Posterior cingulate gyrus (tissue), 11 donors: ENCODE measurements at places on chromosomes 7 and 10.

DNA sequence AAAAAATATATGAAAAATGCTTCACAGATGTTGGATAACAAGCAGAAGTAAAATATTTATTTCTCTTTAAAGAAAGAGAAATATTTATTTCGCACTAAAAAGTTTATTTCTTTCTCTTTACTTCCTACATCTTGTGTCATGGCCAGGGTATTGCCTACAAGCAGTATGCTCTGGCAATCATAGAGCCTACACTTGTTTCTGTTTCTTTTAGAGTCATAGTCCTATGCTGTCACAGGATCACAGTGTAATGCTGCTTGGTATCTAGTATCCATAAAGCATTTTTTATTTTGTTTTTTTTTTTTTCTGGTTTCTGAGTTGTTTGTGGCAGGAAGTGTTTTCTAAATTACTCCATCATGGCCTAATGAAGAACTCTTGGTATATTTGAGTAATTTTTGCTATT is 116.0 kb downstream of the ATRNL1 start:
- DNase-seq = no peak

DNA sequence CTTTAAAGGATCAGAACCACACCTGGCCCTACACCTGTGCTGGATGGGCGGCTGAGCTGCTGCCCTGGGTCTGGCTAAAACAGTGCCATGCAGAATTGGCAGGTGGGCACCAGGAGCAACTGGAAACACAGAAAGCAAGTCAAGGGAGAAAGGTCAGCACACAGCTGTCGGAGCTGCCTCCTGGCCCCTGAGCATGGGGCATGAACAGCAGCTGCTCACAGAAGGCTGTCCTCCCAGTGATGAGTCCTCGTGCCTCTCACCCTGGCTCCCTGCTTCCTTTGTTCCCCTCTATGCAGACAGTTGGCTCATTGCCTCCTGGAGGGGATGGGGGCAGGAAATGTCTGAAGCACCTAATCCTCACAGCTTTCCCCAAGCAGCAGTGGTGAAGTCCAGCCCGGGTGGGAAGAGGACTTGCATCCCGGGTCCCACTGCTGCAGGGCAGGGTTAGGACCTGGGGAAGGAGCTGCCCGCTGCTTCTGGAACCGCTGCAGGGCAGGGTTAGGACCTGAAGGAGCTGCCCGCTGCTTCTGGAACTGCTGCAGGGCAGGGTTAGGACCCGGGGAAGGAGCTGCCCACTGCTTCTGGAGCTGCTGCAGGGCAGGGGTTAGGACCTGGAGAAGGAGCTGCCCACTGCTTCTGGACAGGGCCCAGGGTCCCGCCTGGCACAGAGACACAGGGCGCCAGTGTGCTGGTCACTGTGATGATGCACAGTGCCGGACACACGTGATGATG is 37.3 kb downstream of the VIPR2 start:
- DNase-seq = peak; percentile 77

- DNase-seq = no peak
Measured at GRCh38 chr7:132255115-132255797, 321.0 kb downstream of the PLXNA4 start.

- DNase-seq = no peak
Measured at GRCh38 chr10:84059526-84059925, 79.8 kb upstream of the GHITM start.

DNA sequence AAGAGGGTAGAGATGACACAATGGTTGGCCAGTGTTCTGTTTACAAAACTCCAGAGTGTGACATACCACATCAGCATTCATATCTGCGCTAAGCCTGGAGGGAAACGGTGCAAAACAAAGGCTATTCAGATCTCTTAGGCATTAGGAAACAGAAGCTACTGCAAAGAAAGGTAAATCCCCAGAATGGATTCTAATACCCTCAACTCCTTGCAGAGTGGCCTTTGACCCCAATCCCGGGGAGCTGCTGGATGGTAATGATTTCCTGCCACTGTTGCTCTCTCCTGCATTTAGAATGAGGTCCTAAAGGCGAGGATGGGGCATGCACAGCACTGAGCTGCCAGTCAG is 65.2 kb downstream of the AOAH start:
- no peak for DNase-seq

DNA sequence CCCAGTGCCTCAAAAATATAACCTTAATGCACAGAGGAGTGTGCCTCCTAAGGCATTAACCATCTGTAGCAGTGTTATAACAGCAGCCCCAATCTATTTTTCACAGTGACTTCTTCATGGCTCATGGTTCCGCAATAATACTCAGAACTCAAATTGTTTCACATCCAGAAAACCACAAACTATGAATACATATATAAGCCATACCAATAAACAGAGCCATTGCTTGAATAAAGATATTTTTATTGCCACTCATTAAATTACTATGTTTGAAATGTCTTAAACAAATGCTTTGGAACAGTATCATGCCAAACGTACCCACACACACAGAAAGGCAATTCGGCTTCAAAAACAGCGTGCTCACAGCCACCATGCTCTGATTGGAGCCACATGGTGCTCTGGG is 629.3 kb upstream of the NRP1 start:
- DNase-seq = no peak

- DNase-seq = no peak
Measured at GRCh38 chr7:54933643-54934042, 85.2 kb upstream of the EGFR start.

DNA sequence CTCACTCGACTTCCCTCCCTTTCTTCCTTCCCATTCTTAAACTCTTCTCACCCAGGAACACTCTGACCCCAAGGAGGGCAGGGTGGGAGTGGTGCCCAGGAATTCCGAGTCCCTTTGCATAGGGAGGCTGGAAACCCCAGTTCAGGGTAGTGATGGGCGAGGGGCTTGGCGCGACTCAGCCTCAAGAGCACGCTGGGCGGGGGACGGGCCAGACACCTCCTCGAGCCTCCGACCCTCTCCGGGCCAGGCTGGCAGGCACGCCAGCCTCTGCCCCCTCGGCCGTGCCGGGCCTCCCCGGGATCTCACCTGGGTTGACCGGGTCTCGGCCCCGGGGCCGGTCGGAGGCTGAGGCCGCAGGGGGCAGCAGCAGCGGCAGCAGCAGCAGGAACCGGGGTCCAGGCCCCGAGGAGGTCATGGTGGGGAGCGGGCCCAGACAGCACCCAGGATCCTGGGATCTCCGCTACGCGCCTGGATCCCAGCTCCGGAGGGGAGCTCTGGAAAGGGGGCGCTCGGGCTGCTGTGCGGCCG is 457 bp downstream of the PLOD3 start:
- no peak for DNase-seq

DNA sequence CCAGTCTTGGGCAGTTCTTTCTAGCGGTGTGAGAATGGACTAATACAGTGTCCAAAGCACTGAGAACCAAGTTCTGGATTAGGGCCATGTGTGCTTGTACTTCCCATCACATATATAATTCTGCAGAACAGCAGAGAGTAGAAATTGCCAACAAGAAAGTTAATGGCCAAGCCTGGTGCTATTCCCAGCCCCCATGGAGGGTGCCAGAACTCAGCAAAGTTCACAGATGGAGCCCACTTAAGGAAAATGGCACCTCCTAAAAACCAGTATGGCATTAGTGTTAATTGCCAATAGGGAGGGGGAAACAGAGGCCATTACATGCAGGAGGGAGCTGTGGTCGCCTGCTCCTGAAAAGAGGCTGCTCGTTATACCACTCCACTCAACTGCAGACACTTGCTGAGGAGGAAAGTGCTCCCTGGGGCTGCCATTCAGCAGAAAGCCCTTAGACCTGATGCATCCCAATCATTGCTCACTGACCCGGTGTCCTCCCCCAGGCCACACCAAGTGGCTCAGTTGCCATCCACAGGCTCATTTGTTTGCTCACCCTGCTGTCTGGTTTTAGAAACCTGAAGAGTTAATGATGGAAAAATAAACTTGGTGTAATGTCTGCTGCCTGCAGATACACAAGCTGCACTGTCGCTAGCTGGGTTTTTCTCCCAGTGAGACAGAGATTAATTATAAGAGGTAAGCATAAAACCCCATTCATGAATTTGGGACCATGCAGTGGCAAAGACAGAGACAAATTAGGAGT is 280.6 kb downstream of the GFRA1 start:
- no peak for DNase-seq

- no peak for DNase-seq
Measured at GRCh38 chr7:134669845-134670373, 23.3 kb downstream of the BPGM start.

DNA sequence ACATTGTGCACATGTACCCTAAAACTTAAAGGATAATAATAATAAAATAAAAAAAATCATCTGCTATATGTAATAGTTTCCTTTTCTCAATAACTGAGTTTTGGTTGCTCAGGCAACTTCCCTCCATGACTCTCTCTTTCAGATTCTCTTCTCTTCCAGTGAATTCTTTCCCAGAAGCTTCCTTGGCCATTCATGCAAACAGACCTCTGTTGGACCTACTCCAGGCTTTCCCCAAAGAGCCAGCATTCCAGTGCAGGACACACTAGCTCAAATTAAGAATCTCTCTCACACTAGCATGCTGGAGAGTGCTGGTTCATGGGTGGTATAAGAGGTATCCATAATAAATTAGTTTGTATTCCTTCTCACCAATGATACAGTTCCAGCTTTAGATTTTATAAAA is 31.0 kb upstream of the ZEB1 start:
- DNase-seq = no peak

DNA sequence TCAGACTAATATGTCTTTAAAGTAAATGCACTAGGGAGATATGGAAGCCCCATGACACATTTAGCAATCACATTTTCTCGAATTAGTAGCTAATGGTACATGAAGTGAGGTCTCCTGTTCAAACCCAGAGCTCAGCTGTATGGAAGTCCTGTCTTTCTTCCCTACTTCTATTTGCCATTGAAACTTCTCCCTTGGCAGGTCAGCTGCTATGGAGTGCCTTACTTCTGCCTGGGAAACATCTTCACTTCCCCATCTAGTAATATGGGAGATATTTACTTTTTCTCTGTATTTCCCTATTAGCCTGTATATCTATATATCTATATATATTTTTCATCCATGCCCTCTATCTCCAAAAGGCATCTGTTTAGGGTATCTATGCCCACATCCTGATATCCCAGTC is 225.3 kb upstream of the INHBA start:
- no peak for DNase-seq

- no peak for DNase-seq
Measured at GRCh38 chr10:1425879-1426278, 311.4 kb downstream of the ADARB2 start.

GRCh38 chr7:46486256-46487206 is 565.5 kb upstream of the IGFBP3 start:
- DNase-seq = no peak

GRCh38 chr10:105611244-105611798 is 970.2 kb downstream of the SORCS3 start:
- no peak for DNase-seq
